ENCODE measurements at places on chromosomes 3 and 15.

- no peak for DNase-seq
These were observed 43.7 kb downstream of the TGM4 start for GRCh38 chr3:44918087-44918486.

DNA sequence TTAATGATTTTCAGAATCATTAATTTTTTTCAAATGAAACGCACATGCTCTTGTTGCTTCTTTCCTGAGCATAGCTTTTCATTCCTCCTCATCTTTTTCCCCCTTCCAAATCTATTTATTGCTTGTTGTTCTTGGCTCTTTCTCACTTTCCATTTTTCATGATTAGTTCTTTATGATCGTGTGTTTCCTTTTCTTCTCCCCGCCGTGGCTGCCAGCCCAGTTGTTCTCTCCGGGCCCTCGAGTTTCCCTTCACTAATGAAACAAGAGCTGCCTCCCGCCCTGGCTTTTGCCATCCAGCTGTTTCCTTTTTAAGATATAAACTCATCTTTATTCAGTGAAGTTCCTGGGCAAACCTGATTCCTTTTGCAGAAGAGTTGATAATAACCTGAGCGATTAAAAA lies 170.2 kb upstream of the NR2F2 start:
- DNase-seq: no peak

GRCh38 chr3:126132751-126133511 lies 47.5 kb downstream of the ALDH1L1 start:
- DNase-seq: no peak

DNA sequence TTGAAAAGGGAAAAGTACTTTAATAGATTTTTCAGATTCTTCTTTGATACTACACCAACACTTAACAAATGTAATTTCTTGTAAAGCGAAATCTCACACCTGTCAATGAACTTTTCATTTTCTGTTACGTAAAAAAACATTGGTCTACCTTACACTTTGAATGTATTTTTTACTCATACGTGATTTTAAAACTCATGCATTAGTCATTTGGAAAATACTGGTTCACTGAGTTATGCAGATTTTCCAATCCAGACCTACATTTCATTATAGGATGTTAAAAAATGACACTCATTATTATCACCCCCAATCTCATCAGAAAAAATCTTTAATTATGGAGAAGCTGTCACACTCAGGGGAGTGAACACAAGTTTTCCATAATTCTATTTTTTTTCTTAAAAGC lies 14.7 kb downstream of the VPS39 start:
- no peak for DNase-seq

GRCh38 chr3:56630966-56631365 lies 52.1 kb downstream of the TASOR start:
- DNase-seq: no peak

- peak; percentile 77 for DNase-seq
These were observed 47.0 kb upstream of the LRRFIP2 start for GRCh38 chr3:37221407-37221806.

DNA sequence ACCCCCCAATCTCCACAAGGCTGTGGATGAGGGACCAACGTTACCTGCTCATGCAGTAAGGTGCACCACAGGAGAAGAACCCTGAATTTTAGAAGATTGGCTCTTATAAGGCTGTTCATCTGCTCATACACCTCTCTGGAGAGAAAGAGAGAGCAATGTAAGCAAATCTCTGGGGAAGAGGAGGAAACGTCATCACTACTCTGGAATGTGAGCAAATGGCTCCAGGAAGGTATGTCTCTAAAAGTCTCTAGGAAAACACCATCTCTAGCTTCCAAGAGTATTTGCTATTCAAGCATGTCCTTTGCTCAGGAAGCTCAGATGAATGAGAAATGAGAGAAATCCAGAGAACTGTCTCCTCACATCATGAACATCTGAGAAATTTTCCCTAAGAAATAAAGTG lies 235.4 kb downstream of the TBL1XR1 start:
- DNase-seq: no peak

- DNase-seq: no peak
These were observed 34.7 kb upstream of the GCSAM start for GRCh38 chr3:112167758-112168157.

DNA sequence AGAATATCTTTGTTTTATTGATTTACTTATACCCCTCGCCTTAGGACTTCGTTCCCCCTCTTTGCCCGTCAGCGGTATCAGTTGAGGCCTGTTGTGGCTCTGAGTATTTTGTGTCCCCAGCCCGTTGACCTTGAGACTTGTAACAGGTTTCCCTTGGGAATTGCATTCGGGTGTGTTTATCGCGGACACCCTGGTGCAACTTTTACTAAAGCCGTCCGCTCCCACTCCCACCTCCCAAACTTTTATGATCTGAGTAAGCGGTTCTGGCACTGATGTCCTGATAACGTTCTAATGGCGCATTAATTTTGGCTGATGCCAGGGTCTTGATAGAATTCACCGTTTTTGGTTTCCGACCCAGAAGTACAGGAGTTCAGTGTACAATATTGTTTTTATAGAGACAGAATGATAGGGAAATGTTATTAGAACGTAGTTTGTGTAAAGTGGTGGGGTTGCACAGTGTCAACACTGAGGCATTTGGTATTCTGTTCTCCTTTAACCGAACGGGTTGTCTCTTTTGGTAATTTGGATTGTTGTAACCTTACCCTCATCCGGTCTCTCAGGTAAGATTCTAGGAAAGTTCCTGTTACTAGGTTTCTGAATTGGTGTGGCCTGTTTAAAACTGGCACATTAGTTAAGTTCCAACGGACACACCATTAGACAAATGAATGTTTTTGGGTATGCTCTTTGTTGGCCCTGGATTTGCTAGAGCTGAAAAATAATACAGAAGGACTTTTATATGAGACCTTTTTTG lies 47.8 kb downstream of the OIP5 start:
- DNase-seq: no peak

- DNase-seq: no peak
These were observed 266.2 kb downstream of the OPA1 start for GRCh38 chr3:193859195-193859594.

DNA sequence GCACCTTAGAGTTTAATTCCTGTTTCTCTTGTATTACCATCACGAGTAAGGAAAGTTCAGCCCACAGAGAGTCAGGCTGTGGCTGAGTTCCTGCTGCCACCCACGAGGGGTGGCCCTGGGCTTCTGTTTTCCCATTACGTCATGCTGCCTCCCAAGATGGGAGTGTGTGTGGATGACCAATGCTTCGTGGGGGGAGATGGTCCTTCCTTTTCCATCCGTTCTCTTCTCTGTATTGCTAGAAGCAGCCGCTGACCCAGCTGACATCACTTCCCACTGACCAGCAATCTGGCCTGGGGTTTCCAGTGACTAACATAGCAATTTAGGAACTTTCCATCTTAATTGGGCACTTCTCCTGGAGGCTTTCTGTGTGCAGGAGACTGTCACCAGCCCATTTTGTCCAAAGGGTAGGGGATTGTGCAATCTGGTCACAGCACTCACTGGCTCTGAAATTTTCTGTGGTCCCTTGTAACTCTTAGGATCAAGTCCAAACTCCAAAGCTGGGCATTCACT lies 9.3 kb downstream of the IRAK2 start:
- DNase-seq: peak; percentile 92

DNA sequence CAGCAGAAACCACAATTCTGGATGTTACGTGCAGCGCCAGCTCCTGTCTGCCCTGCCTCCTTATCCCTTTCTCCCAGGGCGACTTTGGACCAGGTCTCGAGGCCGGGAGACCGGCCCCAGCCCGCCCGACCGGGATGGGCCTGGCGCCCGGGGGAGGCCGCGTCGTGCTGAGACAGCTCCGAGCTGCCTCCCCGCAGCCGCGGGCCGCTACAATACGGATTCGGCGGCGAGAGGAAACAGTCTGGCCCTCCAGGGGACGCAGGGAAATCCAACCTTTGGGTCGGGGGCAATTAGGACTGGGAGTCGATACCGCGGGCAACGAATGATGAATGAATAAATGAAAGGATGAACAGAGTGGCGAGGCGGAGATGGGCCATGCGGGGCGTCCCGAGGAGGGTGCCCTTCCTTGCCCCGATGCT lies 537 bp downstream of the GRAMD2A start:
- no peak for DNase-seq

GRCh38 chr3:88434001-88434400 lies 284.2 kb downstream of the C3orf38 start:
- no peak for DNase-seq

GRCh38 chr15:41291065-41291631 lies 41.2 kb downstream of the OIP5 start:
- no peak for DNase-seq

DNA sequence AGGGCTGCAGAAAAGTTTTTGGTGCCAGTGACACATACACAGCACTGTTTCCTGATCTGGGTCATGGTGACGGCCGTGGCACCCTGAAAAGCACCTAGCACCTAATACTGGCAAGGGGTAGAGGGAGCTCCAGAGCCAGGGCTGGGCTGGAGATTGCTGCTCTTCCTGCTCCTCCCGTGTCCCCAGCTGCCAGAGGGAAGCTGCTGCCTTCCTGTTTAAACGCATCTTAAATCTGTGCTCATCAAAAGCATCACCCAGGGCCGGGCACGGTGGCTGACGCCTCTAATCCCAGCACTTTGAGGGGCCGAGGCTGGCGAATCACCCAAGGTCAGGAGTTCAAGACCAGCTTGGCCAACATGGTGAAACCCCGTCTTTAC lies 156.7 kb upstream of the MEF2A start:
- DNase-seq: peak; percentile 30

- no peak for DNase-seq
These were observed 120.5 kb downstream of the ZNF609 start for GRCh38 chr15:64580696-64581407.

GRCh38 chr3:108548886-108549285 lies 38.5 kb upstream of the MYH15 start:
- DNase-seq: no peak

DNA sequence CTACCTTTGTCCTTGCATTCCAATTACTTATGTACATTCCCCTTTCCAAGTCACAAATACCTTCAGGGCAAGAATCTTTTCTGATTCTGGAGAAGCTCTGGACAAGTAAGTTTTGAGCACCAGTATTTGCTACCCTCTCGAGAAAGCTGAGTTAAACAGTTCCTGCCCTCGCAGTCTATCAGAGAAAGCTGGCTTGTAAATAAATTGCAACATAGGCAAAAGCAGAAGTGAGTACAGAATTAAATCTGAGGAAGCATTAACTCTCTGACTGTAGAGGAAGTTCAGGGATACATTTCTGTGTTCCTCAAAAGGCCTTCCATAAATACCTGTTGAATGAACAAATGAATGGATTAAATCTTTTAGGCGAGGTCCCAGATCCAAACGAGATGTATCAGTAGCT lies 1.2 kb downstream of the OSBPL11 start:
- DNase-seq: no peak

GRCh38 chr3:89586256-89586655 lies 478.8 kb downstream of the EPHA3 start:
- DNase-seq: no peak

GRCh38 chr3:15502616-15503015 lies 18.9 kb downstream of the COLQ start:
- no peak for DNase-seq

DNA sequence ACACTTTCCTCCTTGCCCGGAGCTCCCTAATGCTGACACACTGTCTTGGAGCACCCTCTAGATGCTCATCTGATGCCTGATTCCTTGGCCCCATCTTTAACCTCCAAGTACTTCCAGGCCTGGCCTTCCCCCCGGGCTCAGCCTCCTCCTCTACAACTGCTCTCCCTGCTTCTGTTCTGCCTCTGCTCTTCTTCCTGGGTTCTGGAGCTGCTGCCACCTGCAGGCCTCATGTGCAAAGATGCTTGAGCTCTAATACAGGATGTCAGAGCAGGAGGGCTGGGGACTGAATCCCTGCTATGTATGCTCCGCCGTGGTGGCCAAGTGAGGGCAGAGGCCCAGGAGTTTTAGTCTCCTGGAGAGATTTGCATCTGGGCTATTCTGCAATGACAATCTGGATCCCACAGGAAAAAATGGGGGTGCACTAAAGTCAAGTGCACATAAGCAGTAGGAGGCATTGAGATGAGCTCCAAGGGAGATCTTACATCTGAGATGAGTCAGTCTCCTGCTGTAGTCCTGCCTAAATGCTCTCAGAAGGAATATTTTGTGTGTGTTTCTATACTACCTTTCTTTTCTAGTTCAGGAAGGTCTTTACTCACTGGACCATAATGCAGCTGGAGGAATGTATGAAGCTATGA lies 296.3 kb downstream of the UACA start:
- DNase-seq: peak; percentile 36

DNA sequence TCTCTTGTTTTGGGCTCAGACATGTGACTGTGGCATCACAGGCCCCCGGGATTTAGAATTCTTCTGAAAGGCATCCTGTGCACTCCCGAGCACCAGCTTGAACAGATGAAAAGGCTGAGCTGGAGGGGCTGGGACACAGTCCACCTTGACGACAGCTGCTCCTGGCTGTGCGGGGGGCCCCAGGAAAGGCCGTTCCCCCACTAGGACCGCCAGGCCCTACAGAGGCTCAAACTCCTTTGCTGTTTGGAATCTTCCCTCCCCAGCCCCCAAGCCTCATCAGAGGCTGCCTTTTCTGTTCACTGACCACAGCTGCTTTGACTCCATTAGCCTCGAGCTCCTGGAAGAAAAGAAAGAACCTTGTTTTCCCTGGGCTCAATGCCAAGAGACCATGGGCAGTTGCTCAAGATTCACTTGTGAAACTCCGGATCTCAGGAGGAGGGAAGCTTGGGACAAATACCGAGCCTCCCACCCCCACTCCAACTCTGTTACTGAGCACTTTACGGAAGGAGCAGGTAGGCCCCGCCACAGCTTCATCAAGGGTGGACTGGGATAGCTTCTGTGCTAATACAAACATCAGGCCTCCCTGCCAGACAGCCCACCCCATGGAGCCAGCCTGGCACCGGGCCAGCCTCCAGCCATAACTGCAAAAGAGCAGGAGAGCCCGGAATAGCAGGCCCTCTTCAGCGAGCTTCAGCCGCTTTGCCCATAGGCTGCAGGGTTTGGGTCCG lies 15.7 kb downstream of the CIDEC start:
- no peak for DNase-seq

DNA sequence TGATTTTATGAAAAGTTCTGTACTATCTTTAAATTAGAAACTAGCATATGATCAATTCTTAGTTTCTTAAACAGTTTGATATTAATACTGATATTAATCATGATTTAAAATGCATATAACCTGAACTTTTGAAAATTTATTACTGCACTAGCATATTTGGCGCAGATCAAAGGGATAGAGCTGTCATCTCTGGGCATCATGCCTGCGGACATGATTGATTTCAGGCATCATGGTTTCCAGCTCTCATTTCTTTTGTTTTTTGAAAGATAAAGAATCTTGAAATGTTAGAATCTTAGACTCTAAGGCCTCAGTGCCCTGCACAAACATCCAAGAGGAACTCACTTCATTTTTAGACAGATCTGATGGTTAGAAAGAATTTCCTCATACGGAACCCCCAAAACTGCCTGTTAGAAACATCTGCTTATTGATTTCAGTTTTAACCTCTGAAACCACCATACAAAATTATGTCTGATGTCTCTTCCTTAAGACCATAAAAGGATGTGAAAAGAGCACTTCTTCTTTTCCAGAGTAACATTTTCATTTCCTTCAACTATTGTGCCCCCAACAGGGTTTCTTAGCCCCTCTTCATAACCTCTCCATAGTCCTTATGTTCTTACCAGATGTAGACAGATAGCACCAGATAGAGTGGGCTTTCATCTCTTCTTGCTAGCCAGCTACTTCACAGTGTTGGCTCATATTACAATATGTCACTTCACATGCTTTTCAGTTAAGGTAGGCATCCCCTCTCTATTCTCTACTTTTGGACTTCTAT lies 110.8 kb downstream of the BBX start:
- DNase-seq: no peak

- DNase-seq: no peak
These were observed 102.9 kb upstream of the ARHGEF3 start for GRCh38 chr3:56904552-56905215.

GRCh38 chr15:77067691-77068367 lies 3.1 kb downstream of the TSPAN3 start:
- no peak for DNase-seq

Measured in H54 (cell line).